ENCODE measurements at places on chromosomes 12 and 14.

GRCh38 chr12:27104546-27104945 lies 22.2 kb upstream of the C12orf71 start:
- no peak for DNase-seq
- H3K36me3 ChIP-seq, result no peaks in the 10 kb centered on the region
- no peaks in the 10 kb centered on the region for H3K4me1 ChIP-seq
- H3K4me3 ChIP-seq, result no peak overlapping the region
- H3K27ac ChIP-seq, result no peak overlapping the region

GRCh38 chr14:75969891-75970290 lies 11.9 kb downstream of the TGFB3 start:
- H3K4me1 ChIP-seq, result peaks cover 8% of the 10 kb centered on the region
- no peaks in the 10 kb centered on the region for H3K27me3 ChIP-seq
- H3K36me3 ChIP-seq, result no peaks in the 10 kb centered on the region
- no peak overlapping the region for H3K27ac ChIP-seq

- no peaks in the 10 kb centered on the region for H3K27me3 ChIP-seq
- H3K4me1 ChIP-seq, result no peaks in the 10 kb centered on the region
- no peak for DNase-seq
- no peak overlapping the region for H3K27ac ChIP-seq
- no peak overlapping the region for H3K4me3 ChIP-seq
- no peaks in the 10 kb centered on the region for H3K36me3 ChIP-seq
Measured at GRCh38 chr14:100764471-100765115, 37.9 kb downstream of the DLK1 start.

DNA sequence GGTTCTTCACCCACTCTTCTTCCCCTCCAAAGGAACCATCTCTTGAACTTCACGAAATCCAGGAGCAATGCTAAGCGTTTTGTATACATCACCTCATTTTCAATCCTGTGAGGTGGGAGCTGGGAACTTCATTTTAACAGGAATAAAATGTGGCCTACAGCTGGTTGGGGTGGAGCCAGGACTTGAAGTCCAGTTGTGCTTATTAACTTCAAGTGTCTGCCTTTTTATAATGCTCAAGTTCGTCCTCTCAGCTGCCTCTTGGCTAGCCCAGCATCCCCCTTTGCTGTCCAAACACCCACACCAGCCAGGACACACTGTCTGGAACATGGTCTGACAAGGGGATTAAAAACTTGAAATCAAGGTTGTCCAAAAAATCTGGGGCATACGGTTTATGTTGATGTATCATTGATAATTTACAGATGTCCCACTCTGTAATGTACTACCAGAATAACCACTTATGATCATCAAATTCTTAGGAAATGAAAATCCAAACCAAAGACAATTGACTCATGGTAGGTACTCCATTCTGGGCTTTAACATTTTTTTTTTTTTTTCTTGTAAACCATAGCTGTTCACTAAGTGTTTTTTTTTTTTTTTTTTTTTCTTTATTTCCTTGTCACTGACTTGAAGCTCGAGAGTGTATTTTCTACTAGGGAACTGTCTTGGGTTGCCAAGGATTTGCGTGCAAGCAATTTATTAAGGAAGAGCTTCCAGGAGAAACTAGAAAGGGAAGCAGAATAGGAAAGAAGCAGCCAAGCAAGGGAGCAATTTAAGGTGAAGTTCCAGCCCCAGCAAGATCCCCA lies 252.3 kb downstream of the EFCAB11 start:
- peaks cover 17% of the 10 kb centered on the region for H3K4me1 ChIP-seq
- no peak for DNase-seq
- peak overlapping the region; percentile 59 for H3K4me3 ChIP-seq
- H3K27me3 ChIP-seq, result no peaks in the 10 kb centered on the region

GRCh38 chr12:30996752-30997151 lies 70.2 kb downstream of the TSPAN11 start:
- H3K4me3 ChIP-seq, result no peak overlapping the region
- no peak overlapping the region for H3K27ac ChIP-seq
- H3K4me1 ChIP-seq, result no peaks in the 10 kb centered on the region
- no peaks in the 10 kb centered on the region for H3K27me3 ChIP-seq

DNA sequence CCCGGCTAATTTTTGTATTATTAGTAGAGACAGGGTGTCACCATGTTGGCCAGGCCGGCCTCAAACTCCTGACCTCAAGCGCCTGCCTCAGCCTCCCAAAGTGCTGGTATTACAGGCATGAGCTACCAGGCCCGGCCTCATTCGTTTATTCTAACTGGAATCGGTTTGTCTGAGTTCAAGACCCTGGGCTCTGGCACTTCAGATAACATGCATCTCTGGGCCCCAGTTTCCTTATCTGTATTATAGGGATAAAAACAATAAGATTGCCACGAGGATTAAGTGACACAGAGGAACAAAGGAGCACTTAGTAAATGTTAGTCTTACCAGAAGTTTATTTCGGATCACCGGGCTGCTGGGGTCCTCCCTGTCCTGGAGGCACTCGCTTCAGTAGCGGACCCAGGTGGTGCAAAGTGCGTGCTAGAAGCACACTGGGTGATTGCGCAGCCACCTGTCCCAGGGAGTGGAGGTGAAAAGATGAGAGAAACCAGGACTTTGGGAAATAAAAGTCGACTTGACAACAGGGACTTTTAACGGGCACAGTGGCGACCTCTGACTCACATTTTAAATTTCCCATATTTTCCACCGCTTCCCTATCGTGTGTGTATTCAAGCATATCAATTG lies 37.5 kb downstream of the ACACB start:
- no peaks in the 10 kb centered on the region for H3K36me3 ChIP-seq
- peaks cover 52% of the 10 kb centered on the region for H3K4me1 ChIP-seq
- peak overlapping the region; percentile 69 for H3K4me3 ChIP-seq
- H3K27ac ChIP-seq, result peak overlapping the region; percentile 91
- DNase-seq, result no peak

GRCh38 chr12:100827901-100828520 lies 33.4 kb downstream of the ANO4 start:
- H3K4me1 ChIP-seq, result no peaks in the 10 kb centered on the region
- H3K4me3 ChIP-seq, result no peak overlapping the region
- no peaks in the 10 kb centered on the region for H3K36me3 ChIP-seq

GRCh38 chr12:56709759-56710376 lies 15.2 kb downstream of the NACA start:
- peaks cover 34% of the 10 kb centered on the region for H3K36me3 ChIP-seq
- H3K4me1 ChIP-seq, result peaks cover 3% of the 10 kb centered on the region
- H3K27me3 ChIP-seq, result no peaks in the 10 kb centered on the region
- no peak overlapping the region for H3K27ac ChIP-seq

DNA sequence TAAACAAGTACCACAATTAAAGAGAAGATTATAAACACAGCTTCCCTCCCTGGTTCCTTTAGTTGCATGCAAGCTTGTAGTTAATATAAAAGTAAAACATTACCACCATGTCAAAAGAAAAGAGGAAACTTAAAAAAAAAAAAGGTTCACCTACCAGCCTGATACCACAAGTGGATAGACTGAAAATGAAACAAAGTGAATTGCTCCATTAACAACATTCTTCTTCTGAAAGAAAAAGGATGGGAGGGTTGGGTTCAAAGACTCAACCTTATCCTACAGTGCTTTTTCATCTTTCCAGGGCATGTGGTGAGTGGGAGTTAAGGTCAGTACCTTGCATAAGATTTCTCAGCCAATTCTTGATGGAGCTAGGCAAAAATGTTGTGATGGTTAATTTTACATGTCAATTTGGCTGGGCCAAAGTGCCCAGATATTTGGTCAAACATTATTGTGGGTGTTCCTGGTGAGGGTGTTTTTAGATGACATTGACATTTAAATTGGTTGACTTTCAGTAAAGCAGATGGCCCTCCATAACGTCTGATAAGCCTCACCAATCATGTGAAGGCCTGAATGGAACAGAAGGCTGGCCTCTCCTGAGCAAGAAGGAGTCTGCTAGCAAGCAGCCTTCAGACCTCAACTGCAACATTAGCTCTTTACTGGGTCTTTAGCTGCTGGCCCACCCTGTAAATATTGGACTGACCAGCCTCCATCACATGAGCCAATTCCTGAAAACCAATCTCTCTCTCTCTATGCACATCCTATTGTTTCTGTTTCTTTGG lies 28.8 kb downstream of the VCPKMT start:
- H3K27me3 ChIP-seq, result no peaks in the 10 kb centered on the region
- H3K27ac ChIP-seq, result no peak overlapping the region
- H3K4me1 ChIP-seq, result peaks cover 10% of the 10 kb centered on the region
- DNase-seq, result no peak
- no peaks in the 10 kb centered on the region for H3K36me3 ChIP-seq
- H3K4me3 ChIP-seq, result no peak overlapping the region

DNA sequence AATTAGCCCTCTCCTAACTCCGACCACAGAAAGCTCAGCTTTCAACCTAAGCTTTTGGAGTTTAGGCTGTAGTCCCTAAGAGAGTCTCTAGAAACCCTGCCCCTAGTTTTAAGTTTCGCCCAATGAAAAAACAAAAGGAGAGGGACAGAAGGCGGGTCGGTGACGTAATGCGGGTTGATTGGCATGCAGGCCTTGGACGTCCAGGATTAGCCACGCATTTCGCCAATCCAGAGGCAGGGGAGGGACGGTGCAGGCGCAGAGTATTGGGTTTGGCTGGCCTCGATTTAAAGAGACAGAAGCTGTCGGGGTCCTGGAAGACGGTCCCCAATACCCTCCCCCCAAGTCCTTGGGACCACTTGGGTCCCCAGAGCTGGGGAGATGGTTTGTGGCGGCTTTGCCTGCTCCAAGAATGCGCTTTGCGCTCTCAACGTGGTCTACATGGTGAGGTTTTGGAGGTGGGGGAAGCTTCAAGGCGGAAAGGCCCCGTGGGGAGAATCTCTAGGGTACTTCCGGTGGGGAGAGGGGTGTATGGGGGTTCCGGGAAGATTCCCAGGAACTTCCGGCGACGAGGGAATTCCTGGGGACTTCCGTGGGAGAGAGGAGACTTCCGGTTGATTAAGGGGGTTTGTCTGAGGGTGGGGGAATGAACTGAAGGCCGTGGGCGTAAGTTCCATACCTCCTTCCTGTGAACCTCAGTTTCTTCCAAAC lies at the start of gene TSPAN31:
Gene TSPAN31, plus strand, starts transcription at position 263 of the 708 bp plus-strand sequence. Its CDS starts 116 bp downstream, at position 379.
- H3K4me1 ChIP-seq, result peaks cover 14% of the 10 kb centered on the region
- H3K36me3 ChIP-seq, result no peaks in the 10 kb centered on the region
- peak; percentile 97 for DNase-seq
- H3K4me3 ChIP-seq, result peak within 1 kb of the TSS; percentile 67
- no peaks in the 10 kb centered on the region for H3K27me3 ChIP-seq
- peak within 1 kb of the TSS; percentile 90 for H3K27ac ChIP-seq

GRCh38 chr12:41039461-41039860 lies 148.7 kb upstream of the PDZRN4 start:
- no peak for DNase-seq
- H3K27ac ChIP-seq, result no peak overlapping the region

- H3K4me3 ChIP-seq, result no peak overlapping the region
- H3K27me3 ChIP-seq, result no peaks in the 10 kb centered on the region
- H3K4me1 ChIP-seq, result peaks cover 31% of the 10 kb centered on the region
Measured at GRCh38 chr12:30975581-30975980, 49.0 kb downstream of the TSPAN11 start.

DNA sequence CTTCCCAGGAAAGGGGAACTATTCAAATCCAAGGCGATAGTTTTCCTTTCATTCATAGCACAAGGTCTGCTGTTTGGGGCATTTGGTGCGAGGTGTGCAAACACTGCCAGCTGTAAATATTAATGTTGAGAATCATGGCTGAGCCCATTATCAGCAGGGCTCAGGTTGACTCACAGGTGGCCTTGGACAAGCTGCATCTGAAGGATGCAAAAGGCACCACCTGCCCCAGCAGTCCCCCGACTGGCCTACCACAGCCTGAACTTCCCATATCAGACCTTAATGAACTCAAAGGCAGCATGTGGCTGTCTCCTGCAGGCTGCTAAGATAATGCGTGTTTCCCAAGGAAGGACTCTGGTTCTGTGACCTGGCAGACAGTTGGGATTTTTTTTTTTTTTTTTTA lies 93.3 kb upstream of the MAP1LC3B2 start:
- DNase-seq, result no peak
- H3K4me3 ChIP-seq, result no peak overlapping the region
- no peaks in the 10 kb centered on the region for H3K27me3 ChIP-seq
- no peaks in the 10 kb centered on the region for H3K36me3 ChIP-seq

- DNase-seq, result no peak
- H3K4me3 ChIP-seq, result no peak overlapping the region
- no peaks in the 10 kb centered on the region for H3K36me3 ChIP-seq
Measured at GRCh38 chr12:253116-253831, 9.4 kb downstream of the SLC6A13 start.

DNA sequence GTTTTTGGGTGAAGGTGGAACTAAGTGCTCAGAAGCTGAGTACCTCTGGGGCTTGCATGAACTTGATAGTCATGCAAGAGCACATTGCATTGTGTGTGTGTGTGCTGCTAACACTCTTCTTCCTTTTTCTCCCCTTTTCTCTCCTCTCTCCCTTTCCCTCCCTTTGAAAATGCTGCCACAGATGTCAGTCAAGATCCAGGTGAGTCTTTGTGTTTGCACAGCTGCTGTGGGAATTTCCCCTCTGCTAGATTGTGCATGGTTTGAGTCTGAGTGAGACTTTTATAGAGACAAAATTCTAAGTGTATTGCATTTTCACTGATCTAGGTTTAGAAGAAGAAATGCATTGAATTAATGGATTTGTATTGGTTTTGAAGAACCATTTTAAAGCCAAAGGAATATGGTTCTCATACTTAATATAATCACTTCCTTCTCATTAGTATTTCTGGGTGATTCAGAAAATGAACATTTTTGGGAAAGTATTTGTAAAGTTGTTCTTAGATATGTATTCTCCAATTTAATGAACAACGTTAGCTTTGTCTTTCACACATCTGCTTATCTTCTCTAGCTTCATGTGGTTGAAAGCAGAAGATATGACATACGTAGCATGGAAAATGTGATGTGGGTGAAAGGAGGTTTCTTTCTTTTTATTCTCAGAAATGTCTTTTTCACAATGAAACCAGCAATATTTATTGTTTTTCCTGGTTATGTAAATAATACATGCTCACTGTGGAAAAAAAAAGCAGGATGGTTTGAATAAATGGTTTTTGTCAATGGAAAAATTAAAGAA lies 108.5 kb downstream of the NRXN3 start:
- H3K4me3 ChIP-seq, result no peak overlapping the region
- H3K27me3 ChIP-seq, result no peaks in the 10 kb centered on the region
- H3K36me3 ChIP-seq, result no peaks in the 10 kb centered on the region

- no peak overlapping the region for H3K4me3 ChIP-seq
- no peak overlapping the region for H3K27ac ChIP-seq
- no peaks in the 10 kb centered on the region for H3K4me1 ChIP-seq
- no peak for DNase-seq
- no peaks in the 10 kb centered on the region for H3K36me3 ChIP-seq
- no peaks in the 10 kb centered on the region for H3K27me3 ChIP-seq
Measured at GRCh38 chr14:21913759-21914158, 240.1 kb upstream of the OR4E1 start.

DNA sequence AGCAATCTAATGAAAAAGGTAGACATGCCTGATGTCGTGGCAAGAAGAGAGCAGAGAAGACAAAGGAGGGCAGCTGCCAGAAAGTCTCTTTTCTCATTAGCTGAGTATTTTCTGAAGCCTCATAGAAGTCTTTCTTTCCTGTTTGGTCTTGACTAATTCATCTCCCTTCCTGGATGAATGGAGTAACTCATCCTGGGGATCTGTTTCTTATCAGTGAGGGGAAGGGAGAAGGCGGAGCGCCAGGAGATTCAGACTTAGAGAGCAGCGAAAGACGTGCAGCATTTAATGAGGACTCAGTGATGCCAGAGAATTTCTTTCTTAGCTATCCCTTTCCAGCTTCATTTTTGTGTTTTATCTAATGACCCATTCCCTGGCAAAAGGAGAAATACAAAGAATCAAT lies 89.4 kb downstream of the SLC15A4 start:
- no peaks in the 10 kb centered on the region for H3K4me1 ChIP-seq
- DNase-seq, result no peak
- H3K27me3 ChIP-seq, result no peaks in the 10 kb centered on the region
- H3K27ac ChIP-seq, result no peak overlapping the region
- H3K36me3 ChIP-seq, result no peaks in the 10 kb centered on the region

Measured in vagina (tissue), 2 donors.